Tibial nerve (tissue), 4 donors: ENCODE measurements at places on chromosomes 11 and 22. TPM values are rescaled to one million over a fixed set of nuclear protein-coding genes. Genes with fewer than 3 reads are reported as not detected.

DNA sequence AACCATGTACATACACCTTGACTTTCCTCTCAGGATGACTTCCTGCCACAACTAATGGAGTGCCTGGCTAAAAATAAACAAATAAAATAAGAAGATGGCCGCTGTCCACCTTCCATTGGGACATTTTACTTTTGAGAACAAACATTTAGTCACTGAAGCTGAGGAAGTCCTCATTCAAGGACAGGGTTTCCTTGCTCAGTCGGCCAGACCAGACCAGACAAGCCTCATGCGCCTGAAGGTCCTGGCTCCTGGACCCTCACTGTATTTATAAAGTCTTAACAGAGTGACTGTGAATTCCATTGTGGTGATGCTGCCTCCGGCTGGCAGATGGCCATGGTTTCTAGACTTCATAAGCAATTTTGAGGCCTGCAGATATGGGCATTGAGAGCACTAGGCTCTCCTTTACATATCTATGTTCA is 114.5 kb downstream of the MAML2 start:
- peak; percentile 57 for DNase-seq

GRCh38 chr11:118870396-118871343 is 13.0 kb upstream of the CXCR5 start:
- DNase-seq, result peak; percentile 65

- DNase-seq, result no peak
Measured at GRCh38 chr11:74069146-74070046, 60.5 kb upstream of the UCP3 start.

DNA sequence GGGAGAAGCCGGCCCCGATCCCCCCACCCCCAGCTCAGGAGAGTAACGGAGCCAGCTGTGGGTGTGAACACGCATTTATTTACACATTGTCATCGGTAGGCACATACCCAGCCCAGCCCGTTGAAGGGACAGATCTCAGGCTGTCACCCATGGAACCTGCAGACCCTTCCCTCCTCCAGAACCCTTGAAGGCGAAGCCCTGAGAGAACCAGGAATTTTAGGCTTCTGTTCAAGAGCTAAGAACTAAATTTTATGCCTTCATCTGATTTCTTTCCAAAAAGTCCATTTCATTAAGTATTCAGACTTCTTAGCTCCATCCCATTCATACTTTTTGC is 379 bp upstream of the BRMS1 start:
- no peak for DNase-seq

- no peak for DNase-seq
Measured at GRCh38 chr22:16956290-16956689, 51.7 kb downstream of the GAB4 start.

DNA sequence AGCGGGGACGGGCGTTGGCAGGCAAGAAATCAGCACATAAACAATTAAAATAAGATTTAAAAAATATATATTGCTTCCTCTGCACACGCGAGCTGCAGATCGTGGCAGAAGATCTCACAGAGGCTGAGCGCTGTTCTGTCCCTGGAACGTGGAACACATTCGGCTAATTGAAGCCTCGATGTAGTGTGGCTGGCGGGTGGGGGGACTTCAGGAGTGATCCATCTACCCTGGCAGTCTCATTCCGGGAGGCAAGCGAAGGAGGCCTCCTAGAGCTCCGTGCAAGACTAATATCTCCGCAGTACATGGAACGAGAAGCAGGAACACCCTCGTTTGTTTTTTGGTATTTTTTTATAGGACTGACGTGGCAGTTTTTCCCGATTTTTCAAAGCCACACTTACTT is 402.4 kb downstream of the MN1 start:
- no peak for DNase-seq

DNA sequence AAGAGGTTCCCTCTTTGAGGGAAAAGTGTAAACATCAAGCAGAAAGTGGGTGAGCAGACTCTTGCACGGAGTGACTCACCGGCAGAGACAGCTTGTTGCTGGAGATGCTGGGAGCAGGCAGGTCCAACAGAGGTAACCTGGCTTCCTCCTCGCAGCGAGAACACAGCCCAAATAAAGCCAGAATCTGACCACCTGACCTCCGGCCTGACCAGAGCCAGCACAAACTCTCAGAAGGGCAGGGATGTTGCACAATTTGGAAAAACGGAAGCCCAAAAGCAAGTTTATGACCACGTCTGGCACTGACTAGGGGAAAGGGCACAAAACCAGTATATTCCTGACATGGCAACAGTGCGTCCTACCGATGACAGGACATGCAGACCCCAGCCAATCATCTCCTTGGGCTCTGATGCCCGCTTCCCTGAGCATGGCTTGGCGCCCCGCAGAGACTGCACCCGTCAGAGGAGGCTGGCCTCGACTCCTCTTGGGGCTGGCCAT is 5.4 kb downstream of the SMCO4 start:
- no peak for DNase-seq

DNA sequence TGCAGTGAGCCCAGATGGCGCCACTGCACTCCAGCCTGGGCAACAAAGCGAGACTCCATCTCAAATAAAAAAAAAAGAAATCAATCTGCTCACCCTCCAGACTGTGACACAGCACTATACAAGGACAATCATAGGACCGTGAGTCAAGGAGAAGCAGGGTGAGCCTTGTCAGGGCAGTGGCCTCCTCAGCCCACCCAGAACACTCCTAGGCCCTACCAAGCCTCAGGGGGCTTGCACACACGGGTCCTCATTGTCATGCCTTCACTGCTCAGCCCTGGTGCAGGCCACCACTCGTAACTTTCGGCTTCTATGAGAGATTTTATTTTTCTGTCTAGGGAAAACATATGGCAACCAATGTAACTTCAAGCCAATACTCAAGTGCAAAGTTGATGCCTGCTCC is 35.8 kb downstream of the DGCR2 start:
- DNase-seq, result no peak

DNA sequence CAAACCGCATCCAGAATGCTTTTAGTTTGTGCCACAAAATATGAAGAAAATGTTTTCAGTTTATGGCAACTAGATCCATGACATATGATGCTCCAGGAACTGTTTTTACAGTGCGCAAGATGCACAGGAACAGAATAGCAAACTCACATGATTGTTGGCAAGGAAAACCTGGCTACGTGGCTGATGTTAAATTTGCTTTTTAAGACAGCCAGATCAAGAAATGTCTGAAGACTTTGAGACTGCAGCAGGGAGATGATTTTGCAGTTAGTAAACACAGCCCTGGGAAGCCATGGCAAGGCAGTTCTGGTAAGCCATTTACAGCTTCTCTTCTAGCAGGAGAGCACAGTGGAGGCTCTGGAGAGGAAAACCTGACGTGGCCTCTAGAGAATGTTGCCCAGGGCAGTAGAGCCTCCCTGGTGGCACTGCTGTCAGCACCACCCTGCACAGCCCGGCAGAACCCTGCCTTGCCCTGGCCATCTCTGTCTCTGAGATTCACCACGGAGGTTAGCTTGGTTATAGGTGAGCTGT is 69.8 kb upstream of the TNRC6B start:
- DNase-seq, result no peak

DNA sequence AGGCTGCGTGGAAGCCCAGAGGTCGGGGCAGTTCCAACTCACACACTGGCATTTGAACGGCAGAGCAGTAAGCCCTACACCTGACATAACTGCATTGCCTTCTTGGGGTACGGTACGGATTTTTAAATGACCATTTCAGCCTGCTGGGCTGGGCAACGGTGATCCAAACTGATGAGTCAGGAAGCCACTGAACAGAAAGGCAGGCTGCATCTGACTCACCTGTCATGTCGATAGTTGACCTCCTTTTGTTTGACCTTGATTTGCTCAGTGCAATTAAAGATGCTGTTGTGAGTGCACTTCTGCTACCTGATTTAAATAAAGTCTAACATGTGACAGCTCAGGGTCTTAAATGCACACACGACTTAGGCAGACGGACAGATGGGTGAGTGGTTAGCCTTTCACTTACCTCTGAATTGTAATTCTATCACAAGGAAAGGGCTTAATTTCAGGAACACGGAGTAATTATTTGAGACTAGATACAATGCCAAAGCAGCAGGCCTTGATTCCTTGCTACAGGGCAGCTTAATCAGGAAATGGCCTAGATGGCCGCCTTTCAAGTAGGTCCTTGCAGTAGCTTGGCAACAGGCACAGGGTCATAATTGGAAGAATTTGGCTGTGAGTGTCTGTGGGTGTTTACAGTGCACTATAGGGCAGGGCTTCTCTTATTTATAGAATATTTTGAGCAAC is 52.2 kb downstream of the BMAL1 start:
- DNase-seq, result no peak

DNA sequence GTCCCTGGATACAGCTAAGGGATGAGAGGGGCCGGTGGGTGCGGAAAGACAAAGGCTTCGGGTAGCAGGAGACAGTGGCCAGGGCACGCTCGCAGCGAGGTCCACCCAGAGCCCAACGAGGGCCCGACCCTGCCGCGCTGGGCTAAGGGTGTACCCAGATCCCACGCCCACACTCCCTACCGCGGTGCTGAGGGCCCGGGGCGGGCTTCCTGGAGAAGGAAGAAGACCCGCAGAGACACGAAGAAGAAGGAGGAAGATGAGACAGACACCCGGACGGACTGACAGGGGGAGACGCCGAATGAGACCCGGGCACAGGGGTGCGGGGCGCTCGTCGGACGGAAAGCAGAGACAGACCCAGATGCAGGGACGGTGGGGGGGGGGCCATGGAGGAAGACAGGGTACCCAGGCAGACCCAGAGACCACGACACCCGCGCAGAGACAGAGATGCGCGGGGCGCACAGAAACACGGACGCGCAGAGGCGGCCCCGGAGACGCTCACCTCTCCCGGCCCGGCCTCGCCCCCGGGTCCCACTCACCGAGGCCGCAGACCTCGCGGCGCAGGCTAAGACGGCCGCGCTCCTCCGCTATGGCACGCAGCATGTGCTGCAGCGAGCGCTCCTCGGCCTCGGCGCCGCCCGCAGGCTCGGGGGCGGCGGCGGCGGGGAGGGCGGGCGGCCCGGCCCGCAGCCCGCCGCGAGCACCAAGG is 437 bp downstream of the KIAA0930 start:
- no peak for DNase-seq

DNA sequence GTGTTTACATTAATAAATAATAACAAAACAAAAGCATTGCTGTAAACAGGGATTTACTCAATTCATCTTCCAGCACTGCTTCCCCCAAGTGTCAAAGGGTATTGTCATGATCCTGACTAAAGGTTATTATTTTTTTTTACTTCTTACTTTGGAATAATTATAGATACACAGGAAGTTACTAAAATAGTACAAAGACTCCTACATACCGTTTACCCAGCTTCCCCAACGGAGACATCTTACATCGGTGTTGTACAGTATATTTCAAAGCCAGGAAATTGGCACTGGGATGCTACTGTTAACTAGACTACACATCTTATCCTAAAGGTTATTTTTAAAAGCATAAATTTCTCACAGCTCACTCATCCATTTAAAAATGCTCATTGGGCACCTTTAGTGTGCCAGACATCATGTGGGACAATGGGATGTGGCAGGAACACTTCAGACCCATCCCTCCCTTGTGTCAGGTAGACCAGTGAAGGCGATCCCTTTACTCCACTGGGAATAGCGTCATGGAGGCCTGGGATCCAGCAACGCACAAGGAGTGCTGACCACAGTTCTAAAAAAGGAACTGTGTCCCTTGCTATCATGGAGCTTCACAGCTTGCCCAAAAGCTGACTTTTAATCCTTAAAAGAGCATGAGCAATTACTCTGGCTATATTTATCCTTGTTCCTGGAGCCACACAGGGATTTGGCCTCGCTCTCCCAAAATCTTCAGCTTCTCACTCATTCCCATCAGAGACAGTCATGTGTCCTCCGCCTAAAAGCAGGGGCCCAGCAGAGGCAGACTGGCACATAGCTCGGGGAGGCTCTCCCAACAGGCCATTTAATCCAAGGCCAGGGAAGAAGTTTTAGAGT is 3.1 kb upstream of the IRAG1 start:
- no peak for DNase-seq

GRCh38 chr11:72807792-72808191 is 6.4 kb upstream of the ATG16L2 start:
- no peak for DNase-seq

GRCh38 chr11:46437122-46437689 is 45.6 kb upstream of the CHRM4 start:
- DNase-seq, result no peak

GRCh38 chr11:21173476-21173875 is 504.1 kb downstream of the NELL1 start:
- DNase-seq, result no peak

GRCh38 chr11:115244296-115244695 is 259.9 kb downstream of the CADM1 start:
- DNase-seq, result no peak

GRCh38 chr11:121328176-121328966 is 35.8 kb downstream of the SC5D start:
- DNase-seq, result no peak

GRCh38 chr11:28666632-28667031 is 558.4 kb downstream of the METTL15 start:
- no peak for DNase-seq

- no peak for DNase-seq
Measured at GRCh38 chr11:126380909-126381308, 25.4 kb downstream of the ST3GAL4 start.

GRCh38 chr22:39185601-39186012 is 33.1 kb upstream of the CBX7 start:
- no peak for DNase-seq

DNA sequence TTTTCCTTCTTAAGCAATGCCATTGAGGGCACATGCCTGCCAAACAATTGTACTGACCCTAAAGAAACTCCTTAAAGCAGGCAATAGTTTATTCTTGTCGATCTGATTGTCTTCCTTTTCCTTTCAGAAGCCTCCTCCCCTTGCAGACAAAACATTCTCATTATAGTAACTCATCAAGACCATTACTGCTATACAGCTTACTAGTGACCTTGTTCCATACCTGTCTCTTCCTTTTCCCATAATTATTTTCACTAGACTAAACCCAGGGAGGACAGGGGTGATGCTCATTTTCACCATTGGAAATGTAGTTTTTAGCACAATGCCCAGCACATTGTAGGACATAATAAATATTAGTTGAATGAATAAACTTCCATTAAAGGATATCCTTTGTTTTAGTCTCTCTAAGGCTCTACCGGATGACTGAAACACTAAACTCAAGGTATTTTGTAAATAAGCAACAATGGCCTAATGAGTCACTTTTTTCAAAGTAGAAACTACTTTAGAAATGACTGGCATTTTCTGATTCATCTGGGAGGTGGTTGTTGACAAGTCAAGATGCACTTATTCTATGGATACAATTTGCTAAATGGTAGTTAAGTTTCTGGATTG is 9.3 kb upstream of the MSANTD4 start:
- DNase-seq, result no peak

OR51B2 gene
- not detected for total RNA-seq

CASP5 gene
- 0.30 TPM for total RNA-seq

FAM180B gene
- 22.7 TPM for total RNA-seq

RFPL2 gene
- not detected for total RNA-seq

OR8D1 gene
- total RNA-seq, result not detected

KCNJ1 gene
- total RNA-seq, result not detected

CCDC81 gene
- 1.7 TPM for total RNA-seq

CENPM gene
- not detected for total RNA-seq

KDM4E gene
- total RNA-seq, result not detected

OR2AT4 gene
- 1.8 TPM for total RNA-seq

GUCD1 gene
- 87.0 TPM for total RNA-seq

MYOD1 gene
- total RNA-seq, result not detected

LRRC55 gene
- total RNA-seq, result not detected

MAPK8IP1 gene
- total RNA-seq, result 165 TPM
